ENCODE measurements at places on chromosomes 16 and 17. TPM values are rescaled to one million over a fixed set of nuclear protein-coding genes. Genes with fewer than 3 reads are reported as not detected.
A peak's percentile ranks its signal among the peaks of the same experiment; 100 is the strongest.

Gene NPTX1
- total RNA-seq = 0.33 TPM

Gene CLUH
- total RNA-seq = 48.0 TPM

DNA sequence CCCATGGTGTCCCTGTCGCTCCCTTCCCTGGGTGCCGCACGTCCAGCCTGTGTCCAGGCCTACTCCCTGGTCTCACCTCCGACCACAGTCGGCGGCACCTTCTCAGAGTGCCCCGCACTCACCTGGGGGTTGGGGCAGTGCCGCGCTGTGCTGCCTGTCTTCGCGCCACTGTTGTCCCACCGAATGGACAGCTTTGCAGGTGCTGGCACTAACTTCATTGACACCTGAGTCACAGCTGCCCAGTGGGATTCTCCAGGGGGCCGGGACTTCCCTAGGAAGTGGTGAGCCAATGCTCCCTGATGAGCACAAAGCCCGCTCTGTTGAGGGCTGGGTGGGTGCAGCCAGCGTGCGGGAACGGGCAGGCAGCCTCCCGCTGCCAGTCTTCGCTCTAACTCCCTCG, 24.3 kb upstream of the DBNDD1 start:
- H3K36me3 ChIP-seq = peaks cover 5% of the 10 kb centered on the region
- no peak for DNase-seq
- H3K4me3 ChIP-seq = no peak overlapping the region
- H3K4me1 ChIP-seq = no peaks in the 10 kb centered on the region
- no peak overlapping the region for H3K27ac ChIP-seq

Gene ITGAD
- not detected for total RNA-seq

Gene GPRC5B
- total RNA-seq = 0.38 TPM

DNA sequence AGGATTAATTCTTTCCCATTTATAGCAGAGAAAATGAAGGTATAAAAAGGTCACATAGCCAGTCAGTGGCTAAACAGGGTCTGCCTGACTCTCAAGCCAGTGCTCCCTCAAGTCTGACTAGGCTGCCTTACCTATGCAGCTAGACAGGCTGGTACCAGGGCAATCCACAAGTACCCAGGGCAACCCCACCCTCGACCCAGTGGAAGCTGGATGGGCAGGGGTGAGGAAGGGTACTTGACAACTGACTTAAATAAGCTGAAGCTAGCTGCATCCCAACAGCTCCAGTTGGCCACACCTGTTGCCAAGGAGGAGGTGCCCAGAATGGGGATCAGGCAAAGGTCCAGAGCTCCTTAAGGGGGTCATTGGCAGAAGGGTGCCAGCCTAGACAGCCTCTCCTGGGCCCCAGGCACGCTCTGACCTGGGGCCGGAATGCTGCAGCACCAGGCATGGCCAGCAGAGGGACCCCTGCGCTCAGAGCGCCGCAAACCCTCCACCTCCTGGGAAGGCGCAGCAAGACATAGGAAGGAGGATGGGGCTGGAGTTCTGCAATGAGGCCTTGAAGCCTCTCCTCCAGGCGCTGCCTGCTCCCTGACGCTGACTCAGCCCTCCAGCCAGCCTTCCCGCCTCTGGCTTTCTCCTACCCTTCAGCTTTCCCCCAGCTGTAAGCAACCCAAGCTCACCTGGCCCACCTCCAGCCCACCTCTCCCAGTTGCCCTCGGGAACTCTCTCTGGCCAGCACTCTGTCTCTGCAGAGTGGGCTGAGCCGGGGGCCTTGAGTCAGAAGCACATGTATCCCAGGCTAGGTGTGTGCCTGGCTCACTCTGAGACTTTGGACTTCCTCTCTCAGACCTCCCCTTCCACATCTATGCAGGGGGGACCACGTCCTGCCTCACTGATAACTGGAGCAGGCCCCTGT, 28.8 kb downstream of the MPP2 start:
- peak; percentile 85 for DNase-seq
- H3K27me3 ChIP-seq = peaks cover 25% of the 10 kb centered on the region
- peaks cover 8% of the 10 kb centered on the region for H3K4me1 ChIP-seq
- H3K36me3 ChIP-seq = no peaks in the 10 kb centered on the region

DNA sequence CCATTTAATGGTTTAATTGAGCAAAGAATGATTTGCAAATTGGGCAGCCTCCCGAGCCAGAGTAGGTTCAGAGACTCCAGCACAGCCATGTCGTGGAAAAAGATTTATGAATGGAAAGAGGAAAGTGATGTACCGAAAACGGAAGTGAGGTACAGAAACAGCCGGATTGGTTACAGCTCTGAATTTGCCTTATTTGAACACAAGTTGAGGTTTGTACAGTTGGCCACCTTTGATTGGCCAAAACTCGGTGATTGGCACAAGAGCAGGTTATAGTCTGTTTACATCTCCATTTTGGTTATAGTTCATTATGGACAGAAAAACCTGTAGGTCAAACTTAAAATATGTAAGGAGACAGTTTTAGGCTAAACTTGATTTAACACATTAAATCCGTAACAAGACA, 44.5 kb downstream of the TENT4B start:
- H3K36me3 ChIP-seq = peaks cover 21% of the 10 kb centered on the region
- peaks cover 89% of the 10 kb centered on the region for H3K4me1 ChIP-seq
- H3K27ac ChIP-seq = peak overlapping the region; percentile 84
- H3K27me3 ChIP-seq = peaks cover 3% of the 10 kb centered on the region
- no peak overlapping the region for H3K4me3 ChIP-seq
- DNase-seq = no peak

Gene PRSS53
- 1.1 TPM for total RNA-seq

All from HFFc6 (cell line).